CD4-positive, alpha-beta memory T cell (primary cell): ENCODE measurements at places on chromosomes 4 and X.

DNA sequence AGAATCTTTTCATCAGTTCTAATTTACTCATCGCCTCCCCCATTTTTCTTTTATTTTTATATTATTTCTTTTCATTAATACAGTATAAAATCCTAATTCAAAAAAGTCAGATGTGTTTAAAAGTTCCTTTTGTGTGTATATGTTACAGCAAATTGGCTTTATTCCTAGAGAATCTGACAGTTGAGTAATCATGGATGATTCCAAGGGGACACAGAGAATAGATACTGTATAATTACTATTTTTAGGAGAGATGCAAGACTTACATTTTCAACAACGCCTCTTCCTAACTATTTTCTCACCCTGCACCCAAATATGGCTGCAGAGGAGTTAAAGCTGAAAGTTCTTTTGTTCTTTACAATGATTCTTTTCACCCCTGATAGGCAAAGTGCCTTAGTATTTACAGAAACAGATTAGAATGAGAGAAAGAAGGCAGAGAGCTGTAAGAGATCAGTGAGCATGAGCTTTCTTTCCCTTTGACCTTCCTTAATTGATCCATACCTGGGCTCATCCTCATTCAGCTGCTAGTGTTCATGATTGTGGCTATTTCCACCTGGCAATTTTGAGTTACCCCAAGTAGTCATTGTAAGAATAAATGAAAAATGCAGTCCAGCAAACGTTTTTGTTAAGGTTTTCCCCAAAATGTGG, 210.8 kb downstream of the SLC4A4 start:
- no peak for DNase-seq

- DNase-seq: no peak
Observed at GRCh38 chr4:179097741-179098140, 1655.5 kb upstream of the AGA start.

GRCh38 chr4:72935462-72935861, 134.1 kb downstream of the COX18 start:
- no peak for DNase-seq

DNA sequence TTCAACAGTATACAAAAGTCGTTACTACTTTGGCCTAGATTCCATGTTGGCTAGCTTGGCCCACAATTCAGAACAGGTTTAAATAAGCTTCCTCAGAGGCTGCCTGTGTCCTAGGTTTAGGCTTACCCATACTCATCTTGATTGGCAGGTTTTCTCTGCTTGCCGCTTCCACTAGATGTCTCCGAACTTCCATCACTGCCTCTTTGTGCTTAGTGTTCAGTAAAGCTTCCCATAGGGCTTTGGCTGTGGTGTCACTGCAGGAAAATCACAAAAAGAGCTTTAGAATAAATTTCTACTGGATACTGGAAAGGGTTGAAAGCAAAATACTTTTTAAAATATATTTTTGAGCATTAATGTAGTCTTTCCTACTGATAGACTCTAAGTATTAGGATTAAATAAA, 52.4 kb downstream of the SCFD2 start:
- no peak for DNase-seq

- no peak for DNase-seq
Observed at GRCh38 chr4:85369703-85370380, 105.1 kb upstream of the ARHGAP24 start.

GRCh38 chrX:3627594-3627993, 85.9 kb downstream of the PRKX start:
- DNase-seq: no peak

- DNase-seq: no peak
Observed at GRCh38 chrX:13167481-13168231, 123.2 kb upstream of the FAM9C start.

DNA sequence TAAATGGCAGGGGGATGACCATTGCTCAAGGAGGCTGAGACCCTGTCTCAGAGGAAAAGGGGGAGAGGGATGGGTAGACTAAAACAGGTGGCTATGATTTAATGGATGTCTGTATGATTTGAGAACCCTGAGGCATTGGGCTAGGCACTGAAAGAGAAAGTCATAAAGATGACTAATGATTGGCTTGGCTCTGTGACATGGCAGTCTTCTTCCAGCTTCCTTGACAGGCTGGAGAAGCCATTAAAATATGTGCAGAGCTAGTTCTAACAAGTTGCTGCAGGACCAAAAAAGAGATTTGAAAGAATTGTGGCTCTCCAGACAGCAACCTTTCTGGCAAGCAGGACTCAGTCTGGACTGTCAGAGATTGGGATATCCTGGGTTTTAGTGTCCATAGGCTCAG, 53.6 kb downstream of the AMER1 start:
- no peak for DNase-seq

- DNase-seq: no peak
Observed at GRCh38 chrX:52585892-52586291, 68.8 kb downstream of the SSX7 start.

DNA sequence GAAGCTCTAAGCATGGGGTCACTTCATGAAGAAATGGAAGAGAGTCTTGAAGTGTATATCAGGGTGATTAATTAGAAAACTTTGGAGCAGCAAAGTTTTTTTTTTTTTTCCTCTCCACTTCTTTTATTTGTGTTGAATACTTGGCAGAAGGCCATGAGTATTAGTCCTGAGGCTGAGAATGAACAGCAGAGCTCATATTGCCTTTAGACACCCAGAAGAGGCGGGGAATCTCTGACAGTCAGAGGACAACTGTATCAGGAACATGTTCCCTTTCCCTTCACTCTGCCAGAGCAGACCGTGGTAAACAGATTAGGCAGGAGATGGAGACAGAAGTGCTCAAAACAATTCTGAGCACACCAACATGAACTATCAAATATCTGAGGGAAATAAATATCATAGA, 300.9 kb downstream of the FAM47A start:
- no peak for DNase-seq

- DNase-seq: no peak
Observed at GRCh38 chr4:31667686-31668085, 947.5 kb downstream of the PCDH7 start.

DNA sequence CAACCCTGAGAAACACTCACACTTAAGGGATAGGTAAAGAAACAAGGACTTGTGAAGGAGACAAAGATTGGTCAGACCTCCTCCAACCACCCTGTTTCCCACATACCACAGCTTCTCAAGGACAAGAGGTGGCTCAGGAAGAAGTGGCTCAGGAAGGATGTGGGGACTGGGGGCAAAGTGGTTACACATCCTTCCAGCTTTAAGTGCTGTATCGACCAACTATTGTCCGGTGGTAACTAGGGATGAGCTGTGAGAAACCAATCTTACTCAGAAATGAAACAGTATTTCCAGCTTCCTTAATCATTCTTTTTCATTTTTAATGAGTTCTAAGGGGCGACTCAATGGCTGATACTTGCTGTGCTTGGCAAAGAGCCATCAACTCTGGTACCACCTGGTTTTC, 8.5 kb upstream of the LHFPL1 start:
- DNase-seq: no peak

DNA sequence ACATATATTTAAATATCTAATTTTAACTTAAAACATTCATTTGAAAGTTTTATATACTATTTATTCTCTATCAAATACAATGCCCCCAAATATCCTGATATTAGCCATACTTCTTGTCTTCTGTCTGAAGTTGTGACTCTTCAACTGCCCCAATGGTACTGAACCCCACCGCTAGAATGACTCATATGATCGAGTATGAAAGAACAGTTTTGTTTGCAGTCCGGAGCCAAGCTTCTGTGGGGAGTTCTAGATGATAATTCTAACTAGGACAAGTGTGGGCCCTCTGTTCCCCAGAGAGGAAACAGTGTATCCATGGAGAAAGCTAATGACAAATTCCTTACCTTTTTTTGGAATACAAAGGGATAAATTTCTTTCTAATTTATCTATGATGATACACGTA, 24.7 kb upstream of the CT47A1 start:
- no peak for DNase-seq

- DNase-seq: no peak
Observed at GRCh38 chr4:91636083-91636482, 667.7 kb upstream of the GRID2 start.
